Stimulated activated CD8-positive, alpha-beta memory T cell treated with anti-CD3 and anti-CD28 coated beads, Interleukin-4, amount 100 ng/mL, for 48 hours (primary cell): ENCODE measurements at places on chromosomes 7 and 10.

- DNase-seq, result peak; percentile 88
Measured at GRCh38 chr7:35537067-35538023, 157.6 kb downstream of the HERPUD2 start.

GRCh38 chr7:114622221-114622620 is 207.6 kb downstream of the FOXP2 start:
- DNase-seq, result no peak

DNA sequence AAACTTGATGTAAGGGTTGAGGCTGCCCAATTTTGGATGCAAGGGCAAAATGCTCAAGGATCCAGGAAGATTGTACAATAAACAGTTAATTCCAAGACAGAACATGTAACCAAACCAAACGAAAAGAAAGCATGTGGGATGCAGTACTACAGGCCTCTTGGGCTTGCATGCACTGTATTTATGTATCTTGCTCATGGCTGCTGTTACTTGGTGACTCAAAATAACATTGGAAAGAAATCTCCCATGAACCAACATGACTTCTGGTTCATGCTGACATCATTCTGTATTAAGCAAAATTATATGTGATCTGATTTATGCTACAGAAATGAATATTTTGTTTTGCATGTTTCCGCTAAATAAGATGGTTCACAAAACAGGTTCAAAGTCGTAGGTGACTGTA is 65.9 kb upstream of the FZD1 start:
- no peak for DNase-seq

DNA sequence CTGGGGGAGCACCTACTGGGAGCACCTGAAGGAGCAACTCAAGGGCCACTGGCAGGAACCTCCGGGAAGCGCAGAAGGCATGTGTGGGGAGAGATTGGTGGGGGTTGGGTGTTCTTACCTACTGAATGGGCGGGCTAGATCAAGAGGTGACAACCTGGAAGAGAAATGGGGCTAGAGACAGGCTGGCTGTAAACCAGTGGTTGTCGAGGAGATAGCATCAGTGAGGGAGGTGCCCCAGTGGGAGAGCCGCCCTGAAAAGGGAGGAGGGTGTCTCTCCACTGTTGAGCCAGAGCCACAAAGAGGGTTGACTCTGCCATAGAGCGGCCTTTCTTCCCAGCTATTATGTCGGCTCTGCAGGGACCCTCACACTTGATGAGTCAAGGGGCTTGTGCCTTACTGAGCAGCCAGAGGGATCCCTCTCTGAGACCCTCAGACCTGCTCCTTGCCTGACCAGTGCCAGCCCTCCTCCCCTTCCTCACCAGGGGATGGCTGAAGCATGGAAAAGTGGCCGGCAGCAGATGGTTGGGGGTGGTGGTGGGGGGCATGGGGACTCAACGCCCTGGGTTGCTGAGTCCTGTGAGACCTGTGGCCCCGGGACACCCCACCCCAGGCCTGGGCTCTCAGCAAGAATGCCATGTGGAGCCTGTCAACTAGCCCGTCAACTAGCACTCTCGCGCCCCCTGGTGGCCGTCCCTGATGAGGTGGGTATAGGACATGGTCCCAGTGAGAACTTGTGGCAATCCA is 36.4 kb upstream of the PURB start:
- DNase-seq, result peak; percentile 100

DNA sequence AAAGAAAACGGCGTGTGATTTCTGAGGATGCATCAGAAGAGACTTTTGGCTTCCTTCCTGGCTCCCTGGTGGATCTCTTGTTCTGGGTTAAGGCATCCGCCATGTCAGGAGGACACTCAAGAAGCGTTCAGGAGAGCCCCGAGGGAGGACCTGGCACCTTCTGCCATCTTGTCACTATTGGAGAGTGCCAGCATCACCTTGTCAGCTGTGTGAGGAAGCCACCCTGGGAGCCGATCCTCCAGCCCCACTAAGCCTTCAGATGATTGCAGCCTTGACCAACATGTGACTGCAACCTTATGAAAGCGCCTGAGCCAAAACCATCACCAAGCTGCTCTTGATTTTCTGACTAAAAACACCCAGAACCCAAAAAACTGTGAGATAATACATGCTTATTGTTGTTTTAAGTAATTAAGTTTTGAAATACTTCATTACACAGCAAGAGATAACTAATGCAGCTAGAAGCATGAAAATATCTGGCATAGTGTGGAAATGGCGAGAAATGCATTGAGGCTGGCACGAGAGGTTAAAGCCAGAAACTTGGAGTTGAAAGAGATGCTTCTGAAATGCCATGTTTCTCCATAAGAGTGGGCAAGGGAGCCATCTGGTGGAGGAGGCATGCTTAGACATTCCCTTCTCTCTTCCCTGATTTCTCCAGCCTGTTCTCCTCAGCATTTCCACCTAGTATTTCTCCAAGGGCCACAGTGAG is 5.4 kb upstream of the ZFYVE27 start:
- peak; percentile 67 for DNase-seq
